SJCRH30 (cell line): ENCODE measurements at places on chromosomes 3 and 15. TPM values are rescaled to one million over a fixed set of nuclear protein-coding genes. Genes with fewer than 3 reads are reported as not detected.
A peak's percentile ranks its signal among the peaks of the same experiment; 100 is the strongest.

- DNase-seq = no peak
- no peaks in the 10 kb centered on the region for H3K27me3 ChIP-seq
- H3K36me3 ChIP-seq = no peaks in the 10 kb centered on the region
- no peak overlapping the region for H3K4me3 ChIP-seq
- peaks cover 31% of the 10 kb centered on the region for H3K4me1 ChIP-seq
Observed at GRCh38 chr15:40458495-40459371, 12.1 kb upstream of the CHST14 start.

- H3K4me1 ChIP-seq = peaks cover 3% of the 10 kb centered on the region; the same call in 1 of the 2 replicates
- peak; percentile 22 for DNase-seq
- H3K4me3 ChIP-seq = no peak overlapping the region
- no peaks in the 10 kb centered on the region for H3K36me3 ChIP-seq
Observed at GRCh38 chr3:36891701-36892160, 53.1 kb downstream of the TRANK1 start.

GRCh38 chr15:66873856-66874255 is 171.8 kb downstream of the SMAD6 start:
- H3K27ac ChIP-seq = no peak overlapping the region
- DNase-seq = no peak
- no peaks in the 10 kb centered on the region for H3K36me3 ChIP-seq
- peaks cover 3% of the 10 kb centered on the region; the same call in 1 of the 2 replicates for H3K4me1 ChIP-seq
- no peak overlapping the region for H3K4me3 ChIP-seq

GRCh38 chr3:166900866-166901577 is 479.1 kb downstream of the ZBBX start:
- H3K4me3 ChIP-seq = no peak overlapping the region
- H3K36me3 ChIP-seq = no peaks in the 10 kb centered on the region
- H3K4me1 ChIP-seq = no peaks in the 10 kb centered on the region
- no peaks in the 10 kb centered on the region for H3K27me3 ChIP-seq

- no peak overlapping the region for H3K27ac ChIP-seq
- H3K27me3 ChIP-seq = no peaks in the 10 kb centered on the region
- H3K4me3 ChIP-seq = no peak overlapping the region
- H3K36me3 ChIP-seq = no peaks in the 10 kb centered on the region
Observed at GRCh38 chr3:197205675-197206074, 92.7 kb downstream of the DLG1 start.

- peaks cover 38% of the 10 kb centered on the region for H3K36me3 ChIP-seq
- H3K4me3 ChIP-seq = no peak overlapping the region
- no peaks in the 10 kb centered on the region for H3K4me1 ChIP-seq
- no peaks in the 10 kb centered on the region for H3K27me3 ChIP-seq
- DNase-seq = no peak
Observed at GRCh38 chr3:125319765-125320164, 55.4 kb downstream of the ZNF148 start.

- DNase-seq = no peak
- no peaks in the 10 kb centered on the region for H3K36me3 ChIP-seq
- no peak overlapping the region for H3K4me3 ChIP-seq
Observed at GRCh38 chr3:39638301-39638700, 170.8 kb downstream of the MOBP start.

DNA sequence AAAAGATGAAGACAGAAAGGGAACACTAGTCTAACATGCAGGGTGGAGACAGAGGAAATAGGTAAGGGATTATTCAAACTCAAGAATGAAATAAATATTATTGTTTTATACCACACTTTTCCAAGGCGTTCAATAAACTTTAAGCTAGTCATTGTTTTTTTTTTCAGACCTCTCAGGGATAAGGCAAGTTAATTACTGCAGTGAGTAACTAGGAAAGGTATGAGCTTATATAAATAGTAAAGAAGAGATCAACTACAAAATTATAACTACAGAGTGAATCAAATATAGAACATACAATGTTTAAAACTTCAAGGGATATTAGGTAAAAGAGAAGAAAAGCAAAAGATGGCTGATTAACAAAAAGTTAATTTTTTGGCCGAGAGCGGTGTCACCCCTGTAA is 31.5 kb upstream of the XXYLT1 start:
- peaks cover 2% of the 10 kb centered on the region; the same call in 1 of the 2 replicates for H3K36me3 ChIP-seq
- no peak overlapping the region for H3K27ac ChIP-seq
- H3K4me1 ChIP-seq = no peaks in the 10 kb centered on the region
- no peaks in the 10 kb centered on the region for H3K27me3 ChIP-seq
- H3K4me3 ChIP-seq = no peak overlapping the region

DNA sequence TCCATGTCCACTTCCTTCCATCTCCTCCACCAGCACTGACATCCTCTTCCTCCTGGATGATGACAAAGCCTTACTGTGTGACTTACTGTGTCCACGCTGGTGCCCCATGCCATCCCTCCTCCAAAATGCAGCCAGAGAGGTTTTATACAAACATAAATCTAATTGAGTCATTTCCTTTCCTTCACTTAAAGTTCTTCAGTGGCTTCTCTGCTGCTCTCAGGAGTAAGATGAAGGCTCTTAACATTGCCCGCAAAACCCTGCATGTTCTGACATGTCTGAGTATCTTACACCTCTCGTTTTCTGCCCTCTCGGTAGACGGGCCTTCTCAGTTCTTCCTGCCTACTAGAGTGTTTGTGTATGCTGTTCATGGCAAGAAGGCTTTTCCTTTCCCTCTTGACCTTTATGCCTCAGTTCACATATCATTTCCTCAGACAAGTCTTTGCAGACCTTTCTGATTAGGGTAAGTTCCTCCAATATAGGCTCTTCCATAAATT is 175.5 kb downstream of the CFAP20DC start:
- no peaks in the 10 kb centered on the region for H3K4me1 ChIP-seq
- no peaks in the 10 kb centered on the region for H3K36me3 ChIP-seq
- H3K27ac ChIP-seq = no peak overlapping the region
- no peak for DNase-seq
- H3K27me3 ChIP-seq = no peaks in the 10 kb centered on the region

GRCh38 chr3:139468399-139468798 is 7.9 kb downstream of the RBP2 start:
- no peak overlapping the region for H3K27ac ChIP-seq
- no peak overlapping the region for H3K4me3 ChIP-seq
- no peak for DNase-seq
- no peaks in the 10 kb centered on the region for H3K27me3 ChIP-seq

DNA sequence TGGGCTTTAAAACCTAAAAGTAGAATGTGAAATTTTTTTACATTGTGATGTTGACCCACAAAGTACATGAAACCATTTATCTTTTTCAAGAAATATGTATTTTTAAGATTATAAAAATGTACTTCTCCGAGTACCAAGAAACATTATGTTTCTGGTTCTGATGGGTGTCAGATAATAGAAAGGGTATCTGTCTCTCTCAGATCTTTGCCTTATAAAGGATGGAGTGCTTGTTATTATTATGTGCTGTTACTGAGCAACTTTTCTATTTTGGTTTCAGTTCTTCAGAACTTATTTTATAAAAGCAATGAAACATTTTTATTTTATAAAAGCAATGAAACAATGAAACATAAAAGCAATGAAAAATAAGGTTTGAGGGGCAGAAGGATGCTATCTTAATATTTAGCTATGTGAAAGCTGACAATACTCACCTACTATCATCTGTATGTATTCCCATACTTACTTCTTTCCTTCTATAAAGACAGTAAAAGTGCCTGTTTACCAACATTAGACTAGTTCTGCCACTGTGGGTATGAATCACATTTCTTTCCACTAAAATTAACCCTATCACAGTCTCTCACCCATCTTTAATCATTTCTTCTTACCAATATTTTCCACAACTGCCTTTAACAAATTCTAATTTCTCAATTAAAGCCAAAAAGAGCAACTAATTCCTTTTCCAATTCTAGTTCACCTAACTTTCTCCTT is 540.7 kb upstream of the KCNMB2 start:
- H3K4me1 ChIP-seq = no peaks in the 10 kb centered on the region
- no peaks in the 10 kb centered on the region for H3K36me3 ChIP-seq
- no peaks in the 10 kb centered on the region for H3K27me3 ChIP-seq
- no peak overlapping the region for H3K4me3 ChIP-seq
- DNase-seq = no peak

Gene IMPG2
- total RNA-seq = 0.08 and 0.20 TPM in 2 replicates

Gene CCR1
- total RNA-seq = not detected in 2 replicates
